GM12878 (cell line): ENCODE measurements at places on chromosomes 11 and 22. TPM values are rescaled to one million over a fixed set of nuclear protein-coding genes. Genes with fewer than 3 reads are reported as not detected.

DNA sequence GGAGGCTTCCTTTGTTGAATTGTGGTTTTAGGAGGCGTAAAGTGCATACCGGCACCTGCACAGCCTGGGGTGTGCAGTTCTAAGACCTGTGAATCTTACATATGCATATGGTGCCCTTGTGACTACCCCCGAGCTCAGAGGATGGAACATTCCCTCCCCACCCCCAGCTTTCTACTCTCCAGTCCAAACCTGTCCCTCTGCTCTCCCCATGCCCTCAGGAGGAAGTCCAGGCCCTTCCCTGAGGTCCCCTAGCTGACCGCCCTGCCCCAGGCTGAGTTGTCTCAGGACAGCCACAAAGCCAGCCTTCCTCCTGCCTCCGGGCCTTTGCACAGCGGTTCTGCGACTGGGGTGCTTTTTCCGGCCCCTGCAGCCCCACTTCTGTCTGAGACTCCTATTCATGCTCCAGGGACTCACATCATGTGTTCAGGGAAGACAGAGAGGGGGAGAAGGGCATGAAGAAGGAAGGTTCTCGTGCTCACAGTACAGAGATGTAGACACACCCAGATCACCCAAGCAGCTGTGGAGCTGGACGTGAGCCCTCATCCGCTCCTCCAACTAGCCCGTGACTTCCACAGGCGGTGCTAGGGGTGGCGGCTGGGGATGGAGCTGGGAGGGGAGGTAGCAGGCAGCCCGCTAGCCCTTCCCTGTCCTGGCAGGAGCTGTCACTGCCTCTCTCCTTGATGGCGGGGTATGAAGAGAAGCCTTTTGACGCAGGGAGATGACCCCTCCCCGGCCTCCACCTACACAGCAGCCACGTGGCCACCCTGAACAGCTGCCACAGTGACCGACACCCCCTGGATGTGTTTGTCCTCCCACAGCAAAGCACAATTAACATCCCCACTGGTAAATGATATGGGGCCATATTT lies 50.8 kb downstream of the FLRT1 start:
- no peaks in the 10 kb centered on the region for H3K4me1 ChIP-seq
- H3K4me3 ChIP-seq: no peak overlapping the region
- H3K27ac ChIP-seq: no peak overlapping the region
- no peaks in the 10 kb centered on the region; the same call in none of the 2 replicates for H3K27me3 ChIP-seq
- no peak for DNase-seq

DNA sequence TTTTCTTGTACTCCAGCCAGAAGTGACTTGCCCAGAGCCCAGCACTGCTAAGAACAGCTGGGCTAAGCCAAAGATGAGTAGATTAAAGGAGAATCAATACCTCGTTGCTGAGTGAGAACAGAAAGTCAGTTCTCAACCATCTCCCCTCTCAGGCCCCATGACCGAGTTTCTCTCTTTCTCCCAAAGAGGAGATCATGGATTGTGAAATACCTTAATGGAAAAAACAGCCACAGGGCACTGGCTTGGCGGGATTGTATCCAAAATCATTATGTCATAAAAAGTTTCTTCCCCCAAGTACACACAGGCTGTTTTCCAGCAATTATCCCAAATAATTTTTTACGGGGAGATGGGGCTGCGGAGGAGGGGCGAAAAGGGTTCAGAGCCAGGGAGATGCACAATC lies 111.8 kb upstream of the TMEM45B start:
- H3K27me3 ChIP-seq: no peaks in the 10 kb centered on the region
- no peak for DNase-seq
- H3K4me1 ChIP-seq: no peaks in the 10 kb centered on the region

DNA sequence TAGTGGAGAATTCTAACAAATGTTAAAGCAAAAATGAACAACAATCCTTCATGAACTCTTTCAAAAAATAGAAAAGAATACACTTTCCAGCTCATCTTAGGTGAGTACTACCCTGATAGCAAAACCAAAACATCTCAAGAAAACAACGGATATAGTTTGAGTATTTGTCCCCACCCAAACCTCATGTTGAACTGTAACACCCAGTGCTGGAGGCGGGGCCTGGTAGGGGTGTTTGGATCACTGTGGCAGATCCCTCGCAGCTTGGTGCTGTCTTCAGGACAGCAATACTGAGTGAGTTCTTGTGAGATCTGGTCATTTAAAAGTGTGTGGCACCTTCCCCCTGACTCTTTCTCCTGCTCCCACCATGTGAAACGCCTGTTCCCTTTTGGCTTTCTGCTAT lies 27.0 kb downstream of the NCAPD3 start:
- H3K36me3 ChIP-seq: peaks cover 23% of the 10 kb centered on the region
- H3K27me3 ChIP-seq: no peaks in the 10 kb centered on the region
- no peak overlapping the region for H3K27ac ChIP-seq
- H3K4me1 ChIP-seq: no peaks in the 10 kb centered on the region
- H3K4me3 ChIP-seq: no peak overlapping the region
- DNase-seq: no peak

DNA sequence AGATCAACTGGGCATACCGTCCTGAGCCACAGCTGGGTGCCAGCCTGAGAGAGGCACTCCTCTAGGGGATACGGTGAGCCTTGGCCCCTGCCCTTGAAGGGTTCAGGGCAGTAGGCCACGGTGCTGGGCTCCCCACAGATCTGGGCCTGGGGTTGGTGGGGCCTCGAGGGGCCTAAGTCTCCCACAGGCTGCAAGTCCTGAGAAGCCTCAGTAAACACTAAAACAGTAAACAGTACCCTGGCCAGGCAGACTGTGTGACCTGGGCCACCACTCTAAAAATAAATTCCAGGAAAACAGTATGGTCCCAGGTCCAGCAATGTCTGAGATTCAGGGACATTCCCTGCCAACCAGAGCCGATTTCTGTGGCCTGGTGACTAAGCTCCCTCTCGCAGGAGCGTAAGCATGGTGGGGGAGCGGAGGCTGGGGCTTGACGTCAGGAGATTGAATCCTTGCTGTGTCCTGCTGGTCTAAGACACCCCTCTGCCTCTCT lies 2.3 kb upstream of the RHOD start:
- H3K36me3 ChIP-seq: no peaks in the 10 kb centered on the region
- no peak overlapping the region for H3K4me3 ChIP-seq
- DNase-seq: no peak

DNA sequence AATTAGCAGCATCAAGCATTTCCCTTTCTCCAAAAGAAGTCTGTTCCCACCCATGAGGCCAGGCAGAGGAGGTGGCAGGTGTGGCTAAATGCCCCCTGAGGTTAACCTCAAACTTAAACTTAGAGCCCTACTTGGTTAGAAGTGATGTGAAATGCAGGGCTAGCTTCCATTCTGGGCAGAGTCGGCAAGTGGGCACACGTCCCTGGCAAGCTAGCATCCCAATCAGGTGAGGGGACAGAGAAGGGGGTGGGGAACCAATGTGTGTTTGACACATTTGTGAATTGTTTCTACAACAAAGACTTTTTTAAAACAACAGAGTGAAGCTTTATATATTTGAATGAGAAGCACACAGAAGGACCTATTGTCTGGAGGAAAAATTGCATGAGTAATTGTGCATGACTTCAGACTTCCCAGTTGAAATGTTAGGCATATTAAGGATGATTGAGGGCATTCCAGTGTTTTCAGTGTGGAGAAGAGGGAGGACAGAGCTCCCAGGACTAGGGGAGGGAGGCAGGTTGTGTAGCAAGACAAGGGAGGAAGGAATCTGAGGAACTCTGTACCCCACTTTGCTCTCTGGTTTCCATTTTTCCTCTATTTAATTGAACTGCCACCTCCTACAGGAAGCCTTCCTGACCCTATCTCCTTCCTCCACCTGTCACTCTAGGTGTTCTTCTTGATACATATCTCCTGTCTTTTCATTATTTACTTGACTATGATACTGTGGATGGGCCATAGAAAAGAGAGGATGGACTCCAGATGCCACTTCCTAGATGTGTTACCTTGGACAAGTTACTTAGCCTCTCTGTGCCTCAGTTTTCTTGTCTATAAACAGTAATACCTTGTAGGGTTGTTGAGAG lies 83.3 kb upstream of the PICALM start:
- no peak for DNase-seq
- no peak overlapping the region for H3K4me3 ChIP-seq
- no peak overlapping the region for H3K27ac ChIP-seq
- no peaks in the 10 kb centered on the region for H3K27me3 ChIP-seq
- H3K4me1 ChIP-seq: peaks cover 16% of the 10 kb centered on the region

- peak overlapping the region; percentile 67 for H3K27ac ChIP-seq
- H3K27me3 ChIP-seq: no peaks in the 10 kb centered on the region
- peak overlapping the region; percentile 64 for H3K4me3 ChIP-seq
- DNase-seq: no peak
Observed at GRCh38 chr22:38981005-38981991, 849 bp upstream of the APOBEC3B start.

- H3K27ac ChIP-seq: no peak overlapping the region
- no peaks in the 10 kb centered on the region for H3K36me3 ChIP-seq
- no peak overlapping the region for H3K4me3 ChIP-seq
- H3K27me3 ChIP-seq: no peaks in the 10 kb centered on the region
- no peak for DNase-seq
Observed at GRCh38 chr11:119699227-119699626, 29.8 kb downstream of the NECTIN1 start.

DNA sequence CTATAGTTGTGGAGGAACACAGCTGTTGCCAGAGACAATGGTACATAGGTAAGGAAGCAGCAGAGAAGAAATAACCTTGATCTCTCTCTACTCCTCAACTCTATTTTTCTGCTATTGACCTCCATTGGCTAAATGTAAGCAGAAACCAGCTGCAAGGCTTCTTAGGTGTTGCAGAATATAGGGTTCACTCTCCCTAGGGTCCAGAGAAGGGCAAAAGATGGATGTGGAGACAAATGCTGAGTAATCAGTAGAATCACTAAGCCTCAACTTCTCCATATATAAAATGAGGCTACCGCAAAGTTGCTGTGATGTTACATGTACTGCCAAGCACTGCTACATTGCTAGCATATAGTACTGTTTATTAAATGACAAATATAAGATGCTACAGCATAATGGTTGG lies 120.6 kb downstream of the PDE3B start:
- H3K4me1 ChIP-seq: peaks cover 12% of the 10 kb centered on the region; the same call in 1 of the 2 replicates
- H3K27ac ChIP-seq: no peak overlapping the region
- H3K4me3 ChIP-seq: no peak overlapping the region
- no peaks in the 10 kb centered on the region for H3K36me3 ChIP-seq

DNA sequence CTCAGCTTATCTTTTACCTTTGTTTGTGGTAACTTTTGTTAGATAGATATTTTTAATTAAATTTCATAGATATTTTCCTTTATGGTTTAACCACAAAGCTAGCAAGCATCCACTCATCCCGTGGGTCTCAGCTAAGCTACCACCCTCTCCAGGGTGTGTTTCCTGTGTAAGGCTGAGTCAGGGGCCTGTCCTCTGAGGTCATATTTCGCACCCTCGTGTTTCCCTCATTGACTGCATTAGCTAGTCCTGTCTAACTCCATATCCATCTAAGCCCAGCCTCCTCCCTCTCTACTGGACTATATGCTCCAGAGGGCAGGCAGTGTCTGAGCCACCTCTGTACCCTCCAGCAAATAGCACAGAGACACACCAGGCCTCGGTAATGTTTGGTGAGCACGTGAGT lies 16.7 kb downstream of the XRRA1 start:
- H3K27me3 ChIP-seq: no peaks in the 10 kb centered on the region
- no peak overlapping the region for H3K4me3 ChIP-seq
- DNase-seq: no peak
- no peak overlapping the region for H3K27ac ChIP-seq

GRCh38 chr22:32822179-32822877 lies 20.8 kb downstream of the TIMP3 start:
- H3K4me3 ChIP-seq: no peak overlapping the region
- no peaks in the 10 kb centered on the region for H3K4me1 ChIP-seq
- no peak for DNase-seq
- H3K27me3 ChIP-seq: no peaks in the 10 kb centered on the region
- H3K27ac ChIP-seq: no peak overlapping the region

DNA sequence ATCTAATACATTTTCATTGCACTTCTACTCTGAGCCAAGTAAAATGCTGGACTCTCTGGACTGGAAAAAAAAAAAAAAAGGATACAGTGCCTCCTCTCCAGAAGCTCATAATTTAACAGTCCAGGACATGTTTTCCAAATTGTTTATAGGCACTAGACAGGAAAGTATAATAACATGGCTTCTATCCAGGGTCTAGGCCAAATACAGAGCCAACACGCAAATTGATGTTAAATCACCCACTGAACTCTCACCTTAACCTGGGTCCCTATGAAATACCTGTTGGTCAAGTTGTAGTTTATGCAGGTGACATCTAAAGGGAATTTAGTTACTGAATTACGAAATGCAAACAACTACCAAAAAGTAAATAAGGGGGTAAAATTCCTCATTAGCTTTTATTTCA lies 428.7 kb upstream of the LUZP2 start:
- H3K36me3 ChIP-seq: no peaks in the 10 kb centered on the region
- DNase-seq: no peak
- H3K4me3 ChIP-seq: no peak overlapping the region
- H3K27me3 ChIP-seq: no peaks in the 10 kb centered on the region

- no peak overlapping the region for H3K27ac ChIP-seq
- no peak overlapping the region for H3K4me3 ChIP-seq
- H3K4me1 ChIP-seq: no peaks in the 10 kb centered on the region
Observed at GRCh38 chr11:122319085-122319484, 203.1 kb upstream of the BLID start.

DNA sequence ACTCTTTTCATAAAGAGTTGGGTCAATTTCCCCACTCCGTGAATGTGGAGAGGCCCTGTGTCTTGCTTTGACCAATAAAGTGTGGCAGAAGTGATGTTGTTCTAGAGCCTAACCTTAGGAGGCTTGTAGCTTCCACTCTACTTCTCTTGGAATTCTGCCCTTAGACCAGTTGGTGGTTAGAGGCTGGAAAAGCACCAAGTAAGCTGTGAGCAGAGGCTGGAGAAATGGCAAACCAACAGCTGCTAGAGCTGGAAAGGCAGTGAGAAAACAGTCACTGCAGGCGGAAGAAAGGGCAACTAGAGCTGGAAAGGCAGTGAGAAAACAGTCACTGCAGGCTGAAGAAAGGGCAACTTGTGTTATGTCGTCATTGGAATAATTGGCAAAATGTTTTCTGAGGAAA lies 29.8 kb upstream of the MSANTD2 start:
- no peaks in the 10 kb centered on the region for H3K4me1 ChIP-seq
- DNase-seq: no peak
- no peak overlapping the region for H3K4me3 ChIP-seq
- H3K36me3 ChIP-seq: no peaks in the 10 kb centered on the region
- no peaks in the 10 kb centered on the region; the same call in 1 of the 2 replicates for H3K27me3 ChIP-seq

DNA sequence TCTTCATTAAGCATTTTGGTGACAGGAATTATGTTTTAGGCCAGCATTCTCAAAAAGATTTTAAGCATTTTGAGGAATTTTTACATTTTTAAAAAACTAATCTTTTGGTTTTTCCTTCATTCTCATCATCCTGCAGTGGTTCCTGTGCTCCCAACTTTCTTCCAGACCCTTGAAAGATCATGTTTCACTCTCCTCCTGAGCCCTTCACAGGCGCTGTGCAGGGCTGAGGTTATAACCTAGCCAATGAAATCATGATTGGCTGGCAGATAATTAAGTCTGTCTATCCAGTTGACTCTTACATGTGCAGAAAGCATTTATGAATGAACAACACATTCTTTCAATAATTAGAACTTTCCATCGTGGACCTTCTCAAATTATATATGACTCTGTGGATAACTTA lies 226.3 kb downstream of the DDX10 start:
- H3K4me1 ChIP-seq: no peaks in the 10 kb centered on the region
- H3K4me3 ChIP-seq: no peak overlapping the region
- DNase-seq: no peak

DEAF1 gene
- 51.3 and 57.1 TPM in 2 replicates for total RNA-seq

EMSY gene
- total RNA-seq: 14.3 and 17.5 TPM in 2 replicates

ELMOD1 gene
- not detected in 2 replicates for total RNA-seq

CNGA4 gene
- total RNA-seq: 0.10 TPM in 1 of 2 replicates, not detected in the other

UBQLN3 gene
- total RNA-seq: not detected in 2 replicates

KCNA4 gene
- not detected in 2 replicates for total RNA-seq

PLAAT2 gene
- 4.6 and 5.2 TPM in 2 replicates for total RNA-seq

NNMT gene
- not detected in 2 replicates for total RNA-seq

TEX54 gene
- total RNA-seq: not detected in 2 replicates

OR6X1 gene
- total RNA-seq: not detected in 2 replicates

HOATZ gene
- not detected in 2 replicates for total RNA-seq

C11orf91 gene
- total RNA-seq: 0.35 TPM in 1 of 2 replicates, not detected in the other

MPST gene
- 58.0 and 58.2 TPM in 2 replicates for total RNA-seq
